ENCODE measurements at places on chromosomes 2 and 18.

DNA sequence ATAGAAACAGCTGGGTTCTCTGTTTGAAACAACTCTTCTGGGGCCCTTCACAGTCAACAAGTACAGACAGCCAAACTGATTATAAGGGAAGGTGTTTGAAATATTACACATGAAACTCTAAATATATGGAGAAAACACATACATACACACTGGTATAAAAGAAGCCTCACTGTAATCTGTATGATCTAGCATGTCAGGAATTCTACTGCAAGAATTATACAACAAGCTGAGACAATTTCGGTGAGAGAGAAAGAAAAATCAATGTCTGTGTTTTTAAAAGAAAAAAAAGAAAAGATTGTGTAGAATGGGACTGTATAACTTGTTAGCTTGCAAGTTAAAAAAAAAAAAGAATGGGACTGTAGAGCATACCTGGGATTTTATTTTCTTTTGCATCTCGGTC, 26.3 kb downstream of the IRS1 start:
- no peak overlapping the region for H3K4me3 ChIP-seq
- peaks cover 44% of the 10 kb centered on the region for H3K27me3 ChIP-seq
- peaks cover 1% of the 10 kb centered on the region for H3K36me3 ChIP-seq
- H3K4me1 ChIP-seq = peaks cover 18% of the 10 kb centered on the region
- DNase-seq = no peak

- DNase-seq = no peak
- H3K27ac ChIP-seq = no peak overlapping the region
- H3K27me3 ChIP-seq = peaks cover 6% of the 10 kb centered on the region
These were observed 154.0 kb downstream of the LDLRAD4 start for GRCh38 chr18:13372531-13372951.

DNA sequence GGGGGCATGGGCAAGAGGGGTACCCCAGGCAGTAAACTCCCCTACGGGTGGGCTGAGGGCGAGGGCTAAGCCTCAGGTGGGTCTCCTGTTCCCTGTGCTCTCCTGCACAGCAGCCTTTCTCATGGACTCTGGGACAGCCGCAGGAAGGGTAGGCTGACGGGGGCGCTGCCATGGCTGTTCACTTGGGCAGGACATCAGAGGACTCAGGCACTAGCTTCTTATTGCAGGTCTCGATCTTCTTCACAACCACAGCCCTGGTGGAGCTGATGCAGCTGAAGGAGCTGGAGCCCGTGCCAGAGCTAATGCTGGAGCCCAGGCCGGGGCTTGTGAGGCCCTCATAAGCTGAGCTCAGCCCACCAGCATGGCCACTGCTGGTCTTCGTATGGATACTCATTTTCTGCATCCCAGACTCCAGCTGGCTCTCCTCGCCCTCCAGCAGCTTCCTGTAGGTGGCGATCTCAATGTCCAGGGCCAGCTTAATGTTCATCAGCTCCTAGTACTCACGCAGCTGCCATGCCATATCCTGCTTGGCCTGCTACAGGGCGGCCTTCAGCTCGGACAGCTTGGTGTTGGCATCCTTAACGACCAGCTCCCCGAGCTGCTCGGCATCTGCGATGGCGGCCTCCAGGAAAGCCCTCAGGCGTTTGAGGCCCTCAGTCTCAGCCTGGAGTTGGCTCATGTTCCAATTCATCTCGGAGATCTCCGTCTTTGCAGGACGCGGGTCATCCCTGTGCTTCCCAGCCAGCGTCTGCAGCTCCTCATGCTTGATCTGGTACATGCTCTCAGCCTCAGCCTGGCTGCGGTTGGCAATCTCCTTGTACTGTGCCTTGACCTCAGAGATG, 359.8 kb upstream of the SETBP1 start:
- H3K27ac ChIP-seq = no peak overlapping the region
- no peak overlapping the region for H3K4me3 ChIP-seq
- no peak for DNase-seq
- no peaks in the 10 kb centered on the region for H3K4me1 ChIP-seq
- no peaks in the 10 kb centered on the region for H3K36me3 ChIP-seq

DNA sequence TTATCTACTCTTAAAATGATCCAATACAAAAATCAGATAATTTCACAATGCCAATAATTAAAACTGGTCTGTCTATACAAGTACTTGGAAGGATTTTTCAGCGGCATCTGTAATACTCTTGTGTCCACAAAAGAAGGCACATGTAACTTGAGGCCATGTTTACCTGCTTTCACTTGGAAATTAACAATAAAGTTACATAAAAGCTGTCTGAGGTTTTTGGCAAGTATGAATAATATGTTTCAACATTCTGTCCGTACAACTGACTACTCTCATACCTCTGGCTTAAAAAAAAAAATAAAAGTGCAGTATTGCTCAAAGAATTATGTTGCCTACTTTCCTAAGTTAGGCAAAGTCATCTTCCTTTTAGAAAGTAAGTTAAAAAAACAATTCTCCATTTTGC, 253.6 kb downstream of the NBAS start:
- H3K4me1 ChIP-seq = peaks cover 25% of the 10 kb centered on the region
- no peak for DNase-seq
- H3K4me3 ChIP-seq = no peak overlapping the region
- H3K27me3 ChIP-seq = no peaks in the 10 kb centered on the region
- peaks cover 32% of the 10 kb centered on the region for H3K36me3 ChIP-seq
- H3K27ac ChIP-seq = no peak overlapping the region

- no peak for DNase-seq
These were observed 38.1 kb downstream of the KIAA1328 start for GRCh38 chr18:36867056-36867455.

GRCh38 chr2:99181624-99182000, 628 bp downstream of the MRPL30 start:
- H3K36me3 ChIP-seq = peaks cover 15% of the 10 kb centered on the region
- no peak for DNase-seq
- H3K27me3 ChIP-seq = no peaks in the 10 kb centered on the region
- peak overlapping the region; percentile 98 for H3K4me3 ChIP-seq
- peak overlapping the region; percentile 99 for H3K27ac ChIP-seq
- peaks cover 49% of the 10 kb centered on the region for H3K4me1 ChIP-seq

- H3K4me1 ChIP-seq = no peaks in the 10 kb centered on the region
- no peak overlapping the region for H3K27ac ChIP-seq
- no peak for DNase-seq
These were observed 104.7 kb downstream of the GPR39 start for GRCh38 chr2:132521341-132521740.

Data from central memory CD8-positive, alpha-beta T cell (primary cell).